Thoracic aorta (tissue), 2 donors: ENCODE measurements at places on chromosomes 7 and 10.

- H3K36me3 ChIP-seq, result no peaks in the 10 kb centered on the region
- H3K27ac ChIP-seq, result no peak overlapping the region
- H3K4me3 ChIP-seq, result no peak overlapping the region
- DNase-seq, result no peak
- no peaks in the 10 kb centered on the region for H3K4me1 ChIP-seq
Observed at GRCh38 chr10:114957673-114958072, 19.7 kb downstream of the TRUB1 start.

DNA sequence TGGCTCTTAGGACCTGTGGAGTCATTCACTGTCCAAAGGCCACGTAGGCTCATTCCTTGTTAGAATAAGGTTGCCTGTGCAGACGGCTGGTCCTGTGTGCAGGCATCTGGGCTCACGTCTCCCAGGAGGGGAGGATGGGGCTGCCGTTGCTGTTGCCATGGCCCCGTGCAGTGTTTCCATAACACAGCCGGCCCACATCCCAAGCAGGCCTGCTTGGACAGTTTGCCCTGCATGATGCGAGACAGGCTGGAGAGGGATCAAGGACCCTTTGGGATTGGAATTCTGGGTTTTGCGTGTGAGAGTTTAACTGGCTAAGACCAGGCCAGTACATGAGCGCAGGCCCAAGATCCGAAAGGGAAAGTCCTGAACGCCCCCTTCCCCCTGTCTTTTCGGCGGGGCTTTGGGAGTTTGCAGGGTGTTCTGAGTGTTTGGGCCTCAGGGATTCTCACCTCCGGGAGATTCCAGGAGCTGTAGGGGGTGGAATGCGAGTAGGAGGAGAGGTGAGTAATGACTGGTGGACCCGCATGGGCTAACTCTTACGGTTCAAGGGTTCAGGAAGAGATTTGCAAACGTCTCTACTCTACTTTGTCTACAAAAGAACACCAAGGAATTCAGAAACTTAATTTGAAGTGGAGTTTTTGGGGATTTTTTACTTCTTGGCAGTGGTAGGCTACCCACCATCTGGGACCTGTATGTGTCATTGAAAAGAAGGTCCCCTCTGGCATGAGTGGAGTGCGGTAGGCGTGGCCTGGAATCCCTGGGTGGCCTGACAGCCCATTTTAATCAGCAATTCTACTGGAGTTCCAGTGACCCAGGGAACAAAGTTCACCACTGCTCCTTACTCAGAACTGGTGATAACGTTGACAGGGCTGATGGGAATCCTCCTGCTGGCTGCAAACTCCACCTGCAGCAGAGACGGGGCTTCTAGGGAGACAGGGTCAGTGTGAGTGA is 125.4 kb downstream of the ITIH5 start:
- peaks cover 15% of the 10 kb centered on the region for H3K4me1 ChIP-seq
- peak overlapping the region; percentile 61 for H3K27ac ChIP-seq
- no peak for DNase-seq
- H3K4me3 ChIP-seq, result no peak overlapping the region

GRCh38 chr10:94223702-94224370 is 138.9 kb downstream of the NOC3L start:
- DNase-seq, result no peak
- no peaks in the 10 kb centered on the region for H3K27me3 ChIP-seq

GRCh38 chr10:119149157-119149556 is 16.4 kb downstream of the SFXN4 start:
- H3K27me3 ChIP-seq, result no peaks in the 10 kb centered on the region
- no peak for DNase-seq
- no peak overlapping the region for H3K4me3 ChIP-seq

- H3K4me3 ChIP-seq, result no peak overlapping the region
- H3K27me3 ChIP-seq, result no peaks in the 10 kb centered on the region
- DNase-seq, result no peak
- peaks cover 74% of the 10 kb centered on the region for H3K36me3 ChIP-seq
Observed at GRCh38 chr7:139596626-139597025, 73.1 kb downstream of the CLEC2L start.

DNA sequence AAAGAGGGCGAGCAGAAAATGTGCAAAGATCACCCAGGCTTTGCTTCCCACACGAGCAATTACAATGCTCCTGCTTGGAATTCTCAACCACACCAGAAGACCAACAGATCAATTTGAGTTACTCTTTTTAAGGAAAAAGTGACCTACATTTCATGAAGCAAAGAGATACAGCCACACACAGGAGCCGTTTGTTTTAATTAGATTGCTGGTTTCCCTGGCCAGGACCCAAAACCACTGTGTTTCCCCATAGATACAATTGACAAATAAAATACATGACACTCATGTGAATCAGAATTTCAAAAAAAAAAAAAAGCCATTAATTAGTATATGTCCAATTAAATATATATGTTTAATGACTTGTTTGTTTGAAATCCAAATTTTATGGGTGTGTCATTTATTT is 458.3 kb downstream of the PLXDC2 start:
- H3K4me1 ChIP-seq, result peaks cover 9% of the 10 kb centered on the region
- no peak for DNase-seq
- no peaks in the 10 kb centered on the region for H3K27me3 ChIP-seq
- H3K36me3 ChIP-seq, result no peaks in the 10 kb centered on the region

GRCh38 chr10:102396730-102397151 is 1.2 kb downstream of the NFKB2 start:
- peak overlapping the region; percentile 87 for H3K4me3 ChIP-seq
- no peak for DNase-seq
- peaks cover 34% of the 10 kb centered on the region for H3K4me1 ChIP-seq
- peak overlapping the region; percentile 92 for H3K27ac ChIP-seq
- peaks cover 7% of the 10 kb centered on the region for H3K36me3 ChIP-seq

DNA sequence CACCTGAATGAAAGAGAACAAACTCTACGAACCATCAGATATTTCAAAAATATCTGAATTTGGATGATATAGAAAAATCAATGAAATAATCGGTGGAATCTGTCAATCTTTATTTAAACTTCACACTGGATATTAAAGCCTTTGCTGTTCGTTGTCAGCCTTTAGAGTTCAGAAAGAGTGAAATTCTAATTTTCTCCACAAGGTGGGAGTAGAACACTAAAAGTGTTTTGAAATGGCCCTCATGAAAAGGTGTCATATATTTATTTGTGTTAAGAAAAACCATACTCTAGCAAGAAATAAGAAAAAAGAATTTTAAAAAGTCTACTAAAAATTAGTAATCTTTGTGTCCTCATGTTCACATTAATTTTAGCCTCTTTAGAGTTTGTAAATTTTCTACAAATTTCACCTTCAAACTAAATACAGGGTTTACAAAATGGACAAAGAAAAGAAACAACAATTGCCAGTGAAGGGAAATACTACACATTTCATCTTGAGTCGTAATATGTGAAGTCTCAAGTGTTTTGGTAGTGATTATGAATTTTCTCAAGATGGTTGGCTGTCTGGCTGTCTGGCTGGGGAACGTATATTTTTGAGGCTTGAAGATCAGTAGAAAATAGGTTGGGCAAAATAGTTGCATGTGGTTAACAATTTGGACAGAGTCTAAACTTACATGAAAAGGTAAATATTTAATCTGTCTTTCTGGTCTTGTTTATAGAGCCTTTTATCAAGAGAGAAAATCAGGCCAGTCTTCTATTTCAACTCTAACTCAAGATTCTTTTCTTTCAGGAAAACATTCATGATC is 43.7 kb downstream of the DNAJB9 start:
- H3K27ac ChIP-seq, result no peak overlapping the region
- H3K36me3 ChIP-seq, result no peaks in the 10 kb centered on the region
- no peak overlapping the region for H3K4me3 ChIP-seq
- H3K4me1 ChIP-seq, result no peaks in the 10 kb centered on the region

DNA sequence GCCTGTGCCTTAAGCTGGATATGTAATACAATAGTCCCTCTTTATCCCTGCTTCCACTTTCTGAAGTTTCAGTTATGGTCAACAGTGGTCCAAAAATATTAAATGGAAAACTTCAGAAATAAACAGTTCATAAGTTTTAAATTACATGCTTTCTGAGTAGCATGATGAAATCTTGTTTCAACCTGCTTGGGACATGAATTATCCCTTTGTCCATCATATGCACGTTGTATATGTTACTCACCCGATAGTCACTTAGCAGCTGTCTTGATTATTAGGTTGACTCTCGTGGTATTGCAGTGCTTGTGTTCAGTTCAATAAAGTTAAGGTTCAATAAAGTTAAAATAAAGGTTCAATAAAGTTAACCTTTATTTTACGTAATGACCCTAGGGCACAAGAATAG is 25.5 kb downstream of the C1GALT1 start:
- no peak for DNase-seq
- no peak overlapping the region for H3K4me3 ChIP-seq
- H3K27ac ChIP-seq, result no peak overlapping the region
- no peaks in the 10 kb centered on the region for H3K4me1 ChIP-seq

DNA sequence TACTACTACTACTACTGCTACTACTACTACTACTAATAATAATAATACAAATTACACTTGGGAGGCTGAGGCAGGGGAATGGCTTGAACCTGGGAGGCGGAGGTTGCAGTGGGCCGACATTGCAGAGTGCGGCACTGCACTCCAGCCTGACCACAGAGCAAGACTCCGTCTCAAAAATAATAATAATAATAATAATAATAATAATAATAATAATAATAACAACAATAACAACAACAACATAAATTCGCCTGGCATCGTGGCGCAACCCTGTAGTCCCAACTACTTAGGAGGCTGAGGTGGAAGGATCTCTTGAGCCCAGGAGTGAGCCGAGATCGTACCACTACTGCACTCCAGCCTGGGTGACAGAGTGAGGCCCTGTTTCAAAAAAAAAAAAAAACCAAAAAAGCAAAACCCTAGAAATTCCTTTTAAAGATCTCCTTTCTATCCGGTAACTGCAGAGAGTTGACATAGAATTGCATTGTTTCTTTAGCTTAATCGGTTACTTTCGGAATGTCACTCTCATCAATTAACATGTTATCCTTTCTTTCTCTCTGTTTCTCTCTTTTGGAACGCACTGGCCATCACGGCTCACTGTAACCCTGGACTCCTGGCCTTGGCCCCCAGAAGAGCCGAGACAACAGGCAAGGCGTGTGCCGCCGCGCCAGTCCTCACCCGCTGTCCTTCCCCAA is 972 bp downstream of the PHYH start:
- DNase-seq, result no peak
- peak overlapping the region; percentile 88 for H3K4me3 ChIP-seq

DNA sequence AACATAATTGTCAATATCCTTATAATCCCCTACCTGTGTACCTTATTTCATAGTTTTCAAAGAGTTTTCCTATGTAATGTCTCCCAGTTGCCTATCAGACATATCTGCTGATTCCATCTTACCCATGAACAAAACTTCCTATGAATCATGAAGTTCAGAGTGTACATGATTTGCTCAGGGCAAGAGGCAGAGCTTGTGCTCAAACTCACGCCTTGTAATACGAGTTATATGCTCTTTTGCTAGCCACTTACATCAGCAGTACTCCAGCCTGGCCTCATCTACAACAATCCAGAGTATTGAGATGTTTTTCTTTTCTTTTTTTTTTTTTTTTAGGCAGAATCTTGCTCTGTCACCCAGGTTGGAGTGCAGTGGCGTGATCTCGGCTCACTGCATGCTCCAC is 11.8 kb downstream of the PKD2L1 start:
- H3K36me3 ChIP-seq, result no peaks in the 10 kb centered on the region
- no peak overlapping the region for H3K4me3 ChIP-seq
- no peak for DNase-seq

DNA sequence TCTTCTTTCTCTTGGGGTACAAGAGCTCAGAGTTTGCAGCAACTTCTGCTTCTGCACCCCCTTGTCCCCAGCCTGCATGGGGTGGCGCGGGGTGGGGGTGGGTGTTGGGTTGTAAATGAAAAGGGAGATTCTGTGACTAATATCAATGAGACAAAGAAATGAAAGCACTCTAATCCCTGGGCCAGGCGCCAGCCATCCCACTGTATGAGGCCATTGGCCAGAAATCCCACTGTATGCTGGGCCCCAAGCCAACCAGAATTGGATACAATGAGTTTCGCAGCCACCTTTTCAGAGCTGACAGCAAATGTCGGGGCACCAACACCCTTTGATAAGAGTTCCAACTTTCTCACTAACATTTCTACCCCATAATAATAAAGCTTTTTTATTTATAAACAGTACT is 10.9 kb upstream of the PTN start:
- no peaks in the 10 kb centered on the region for H3K27me3 ChIP-seq
- no peaks in the 10 kb centered on the region for H3K4me1 ChIP-seq
- no peaks in the 10 kb centered on the region for H3K36me3 ChIP-seq

DNA sequence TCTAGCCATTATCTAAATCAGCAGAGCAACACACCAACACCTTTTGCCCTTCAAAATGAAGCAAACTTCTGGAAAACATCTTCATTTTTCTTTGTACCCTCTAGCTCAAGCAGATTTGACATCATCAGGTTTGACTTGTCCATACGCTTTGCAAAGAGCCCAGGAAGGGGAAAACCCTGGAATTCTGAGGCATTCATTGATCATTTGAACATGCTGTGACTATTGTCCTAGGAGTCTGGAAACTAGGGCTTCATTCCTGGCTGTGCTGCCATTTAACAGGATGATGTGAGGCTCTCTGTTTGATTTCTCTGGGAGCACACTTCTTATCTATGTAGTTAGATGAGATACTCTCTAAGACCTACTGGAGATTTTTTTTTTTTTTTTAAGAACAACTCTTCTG is 23.5 kb downstream of the GATA3 start:
- H3K4me3 ChIP-seq, result no peak overlapping the region
- H3K4me1 ChIP-seq, result no peaks in the 10 kb centered on the region
- DNase-seq, result no peak
- H3K36me3 ChIP-seq, result no peaks in the 10 kb centered on the region
- no peak overlapping the region for H3K27ac ChIP-seq
- H3K27me3 ChIP-seq, result no peaks in the 10 kb centered on the region

GRCh38 chr10:29611781-29612381 is 22.9 kb downstream of the SVIL start:
- H3K4me3 ChIP-seq, result no peak overlapping the region
- H3K4me1 ChIP-seq, result peaks cover 37% of the 10 kb centered on the region
- H3K27ac ChIP-seq, result peak overlapping the region; percentile 29
- no peaks in the 10 kb centered on the region for H3K36me3 ChIP-seq

DNA sequence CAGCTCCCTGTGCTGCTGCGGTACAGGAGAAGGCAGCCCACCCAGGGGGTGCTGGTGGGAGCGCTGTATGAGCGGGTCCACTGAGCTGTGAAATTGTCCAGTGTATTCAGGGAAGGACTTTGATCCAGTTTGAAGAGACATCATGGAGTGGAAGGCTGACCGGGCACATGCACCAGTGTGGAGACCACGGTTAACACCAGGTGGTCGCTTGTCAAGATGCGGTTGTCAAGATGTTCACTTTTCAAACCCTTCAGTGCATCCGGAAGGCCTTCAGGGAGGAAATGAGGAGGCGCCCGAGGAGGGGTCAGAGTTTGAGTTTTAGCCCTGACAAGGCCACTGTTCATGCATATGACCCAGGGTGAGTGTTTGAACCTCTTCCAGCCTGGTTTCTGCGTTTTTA is 6.1 kb downstream of the DOCK1 start:
- peaks cover 8% of the 10 kb centered on the region for H3K4me1 ChIP-seq
- no peaks in the 10 kb centered on the region for H3K36me3 ChIP-seq
- no peak overlapping the region for H3K27ac ChIP-seq
- no peak for DNase-seq
- H3K27me3 ChIP-seq, result no peaks in the 10 kb centered on the region
